ENCODE measurements at places on chromosomes 1 and 21.

DNA sequence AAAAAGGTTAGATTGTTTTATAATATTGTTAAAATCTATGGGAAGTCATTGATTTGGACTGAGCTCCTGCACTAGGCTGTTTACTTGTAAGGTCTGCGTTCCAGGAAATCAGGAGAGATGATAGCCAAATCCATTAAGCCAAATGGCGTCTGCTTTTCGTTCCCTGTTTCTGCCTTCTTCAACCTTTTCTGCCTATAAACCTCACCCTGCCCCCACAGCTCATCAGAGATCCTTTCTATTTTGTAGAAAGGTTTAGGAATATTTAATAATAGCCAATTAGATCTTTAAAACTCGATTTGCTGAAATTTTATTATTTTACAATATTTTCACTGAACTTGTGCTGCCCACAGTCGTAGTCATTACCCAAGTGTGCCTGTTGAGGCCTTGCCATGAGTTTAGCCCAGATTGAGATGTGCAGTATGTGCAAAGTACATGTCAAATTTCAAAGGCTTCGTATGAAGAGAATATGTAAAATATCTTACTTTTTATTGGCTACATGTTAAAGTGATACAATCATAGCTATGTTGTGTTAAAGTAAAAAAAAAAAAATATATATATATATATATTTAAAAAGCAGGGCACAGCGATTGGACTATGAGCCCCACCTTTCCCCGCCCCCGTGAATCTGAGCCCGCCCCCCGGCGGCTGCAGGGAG is 444 bp upstream of the IARS2 start:
- H3K36me3 ChIP-seq = peaks cover 5% of the 10 kb centered on the region
- H3K27me3 ChIP-seq = no peaks in the 10 kb centered on the region
- H3K27ac ChIP-seq = peak overlapping the region; percentile 68
- peak overlapping the region; percentile 97 for H3K4me3 ChIP-seq
- DNase-seq = no peak

DNA sequence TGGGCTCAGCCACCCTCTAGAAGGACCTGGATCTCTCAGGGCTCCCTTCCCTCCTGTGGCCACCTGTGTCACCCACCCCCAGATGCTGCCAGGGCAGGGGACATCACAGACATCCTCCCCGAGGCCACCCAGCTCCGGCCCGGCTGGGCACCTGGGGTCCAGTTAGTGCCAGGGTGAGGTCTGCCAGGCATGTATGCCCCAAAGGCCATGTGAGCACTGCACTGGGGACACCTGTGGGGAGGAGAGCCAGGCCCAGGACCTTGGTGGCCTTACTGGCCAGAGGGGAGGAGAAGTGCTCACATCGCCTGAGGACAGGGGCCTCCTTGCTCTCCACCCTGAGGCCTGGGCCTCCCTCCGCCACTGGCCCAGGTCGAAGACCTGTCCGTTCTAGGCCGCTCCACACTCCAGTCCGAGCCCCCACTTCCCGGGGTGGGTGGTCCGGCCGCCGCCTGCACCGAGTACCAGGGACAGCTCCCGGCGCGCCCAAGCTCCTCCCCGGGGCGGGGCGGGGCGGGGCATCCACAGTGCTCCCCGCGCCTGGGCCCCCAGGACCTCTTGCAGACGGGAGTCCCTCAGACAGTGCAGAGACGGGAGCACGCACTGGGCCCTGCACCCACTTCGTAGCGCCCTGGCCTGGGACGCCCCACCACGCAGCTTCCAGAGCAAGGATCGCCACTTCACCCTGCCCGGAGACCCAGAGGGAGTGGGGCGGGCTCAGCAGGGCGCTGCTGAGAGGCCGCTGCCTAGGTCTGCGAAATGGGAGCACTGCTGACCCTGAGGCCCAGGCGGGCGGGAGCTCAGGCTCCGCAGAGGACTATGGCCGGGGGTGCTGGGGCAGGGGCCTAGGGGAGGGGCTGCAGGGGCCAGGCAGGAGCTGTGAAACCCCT is 34.3 kb upstream of the CCDC27 start:
- no peak for DNase-seq
- H3K27me3 ChIP-seq = peaks cover 39% of the 10 kb centered on the region
- no peak overlapping the region for H3K4me3 ChIP-seq
- H3K36me3 ChIP-seq = no peaks in the 10 kb centered on the region

DNA sequence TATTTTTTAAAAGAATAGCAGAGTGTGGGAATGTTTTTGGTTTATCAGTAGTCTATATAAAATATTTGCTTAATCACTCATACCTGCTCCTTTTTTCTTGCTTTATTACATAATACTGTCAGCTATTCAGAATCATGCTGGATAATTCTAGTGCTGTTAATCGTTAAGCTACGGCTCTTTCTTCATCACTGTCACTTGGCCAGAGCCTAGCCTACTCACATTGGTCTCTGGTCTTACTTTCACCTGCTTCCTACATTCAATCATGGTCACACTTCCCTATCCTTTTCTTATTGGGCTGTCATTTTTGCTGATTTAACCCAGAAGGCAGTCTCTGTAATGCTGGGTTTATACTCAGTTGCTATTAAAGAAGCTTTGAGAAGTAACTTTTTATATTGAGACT is 2.5 kb downstream of the KLHL20 start:
- H3K27me3 ChIP-seq = no peaks in the 10 kb centered on the region
- no peaks in the 10 kb centered on the region for H3K36me3 ChIP-seq
- no peak overlapping the region for H3K4me3 ChIP-seq
- DNase-seq = no peak
- H3K27ac ChIP-seq = no peak overlapping the region
- peaks cover 21% of the 10 kb centered on the region for H3K4me1 ChIP-seq

DNA sequence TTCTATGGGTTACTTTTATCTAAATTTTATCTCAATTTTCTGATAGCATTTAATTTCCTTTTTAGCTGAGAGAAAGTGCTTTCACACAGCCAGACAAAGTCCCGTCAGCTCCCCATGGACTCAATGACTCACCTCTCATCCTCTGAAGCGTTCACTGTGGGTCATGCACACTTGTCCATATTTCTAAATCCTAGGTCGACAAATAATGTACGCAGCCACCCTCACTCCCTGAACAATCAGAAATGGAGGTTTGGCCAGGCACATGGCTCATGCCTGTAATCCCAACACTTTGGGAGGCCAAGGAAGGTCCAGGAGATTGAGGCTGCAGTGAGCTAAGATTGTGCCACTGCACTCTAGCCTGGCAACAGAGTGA is 42.4 kb upstream of the COA6 start:
- H3K4me3 ChIP-seq = no peak overlapping the region
- H3K27me3 ChIP-seq = no peaks in the 10 kb centered on the region
- no peaks in the 10 kb centered on the region for H3K4me1 ChIP-seq

DNA sequence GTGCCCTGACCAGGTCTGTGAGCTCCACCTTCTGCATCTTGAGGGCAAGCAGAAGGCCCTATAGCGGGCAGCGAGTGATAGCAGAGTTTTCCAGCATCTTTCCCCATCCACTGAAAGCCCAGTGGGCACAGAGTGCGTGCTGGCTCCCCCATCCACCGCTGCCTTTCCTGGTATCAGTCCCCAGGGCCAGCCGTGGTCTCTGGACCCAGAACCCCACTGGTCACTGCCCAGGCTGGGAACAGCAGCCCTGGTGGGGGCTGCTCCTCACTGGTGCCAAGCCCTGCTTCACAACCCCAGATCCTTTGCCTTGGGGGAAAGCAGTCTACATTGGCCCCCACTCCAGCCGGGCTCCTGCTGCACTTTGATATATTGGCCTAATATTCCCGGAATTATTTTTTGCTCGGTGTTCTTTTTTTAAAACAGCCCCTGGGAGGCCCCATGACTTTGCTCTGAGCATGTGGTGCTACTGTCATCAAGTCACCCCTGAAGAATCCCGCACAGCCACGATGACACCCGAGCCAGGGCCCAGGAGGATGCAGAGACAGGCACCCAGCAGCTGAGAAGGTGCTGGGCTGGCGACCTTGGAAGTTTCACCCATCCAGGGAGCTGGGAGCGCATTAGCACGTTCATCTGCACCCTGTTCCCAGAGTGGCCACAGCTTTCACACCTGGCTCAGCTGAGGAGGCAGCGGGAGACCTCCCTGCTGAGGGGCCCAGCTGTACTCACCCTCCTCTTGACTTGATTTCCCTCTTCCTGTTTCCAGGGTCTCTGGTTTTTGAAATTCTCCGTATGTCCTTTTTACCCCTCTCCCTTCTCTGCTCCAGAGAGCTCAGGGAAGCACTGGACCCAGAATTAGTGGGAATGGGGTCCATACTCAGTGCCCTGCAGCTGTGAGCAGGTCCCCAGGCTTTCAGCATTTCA is 56.9 kb downstream of the KLHDC7A start:
- no peaks in the 10 kb centered on the region for H3K36me3 ChIP-seq
- no peak overlapping the region for H3K27ac ChIP-seq
- DNase-seq = no peak
- no peak overlapping the region for H3K4me3 ChIP-seq
- peaks cover 2% of the 10 kb centered on the region for H3K27me3 ChIP-seq

GRCh38 chr1:9375912-9376311 is 83.2 kb downstream of the SPSB1 start:
- peak overlapping the region; percentile 70 for H3K27ac ChIP-seq
- H3K36me3 ChIP-seq = no peaks in the 10 kb centered on the region
- H3K27me3 ChIP-seq = no peaks in the 10 kb centered on the region
- no peak overlapping the region for H3K4me3 ChIP-seq
- peak; percentile 41 for DNase-seq

GRCh38 chr1:32250893-32251716 is at the start of gene LCK:
Gene LCK (plus strand): TSS chr1:32251265. CDS start chr1:32274330, 23,065 bp downstream.
- H3K36me3 ChIP-seq = no peaks in the 10 kb centered on the region
- DNase-seq = no peak
- peak within 1 kb of the TSS; percentile 86 for H3K27ac ChIP-seq
- H3K4me1 ChIP-seq = peaks cover 13% of the 10 kb centered on the region
- peak within 1 kb of the TSS; percentile 38 for H3K4me3 ChIP-seq

- DNase-seq = no peak
- H3K4me3 ChIP-seq = no peak overlapping the region
- H3K27me3 ChIP-seq = no peaks in the 10 kb centered on the region
- H3K36me3 ChIP-seq = no peaks in the 10 kb centered on the region
Observed at GRCh38 chr1:53420341-53420740, 38.9 kb upstream of the DMRTB1 start.

GRCh38 chr1:211731456-211732292 is 56.3 kb upstream of the NEK2 start:
- H3K27ac ChIP-seq = no peak overlapping the region
- no peak overlapping the region for H3K4me3 ChIP-seq

- no peak for DNase-seq
- no peaks in the 10 kb centered on the region for H3K36me3 ChIP-seq
- H3K27me3 ChIP-seq = no peaks in the 10 kb centered on the region
- H3K4me3 ChIP-seq = no peak overlapping the region
Observed at GRCh38 chr1:171472183-171472647, 13.1 kb upstream of the PRRC2C start.

GRCh38 chr1:27368869-27369582 is 2.3 kb upstream of the MAP3K6 start:
- DNase-seq = no peak
- H3K36me3 ChIP-seq = peaks cover 8% of the 10 kb centered on the region
- no peaks in the 10 kb centered on the region for H3K27me3 ChIP-seq
- H3K4me3 ChIP-seq = no peak overlapping the region
- peak overlapping the region; percentile 36 for H3K27ac ChIP-seq

DNA sequence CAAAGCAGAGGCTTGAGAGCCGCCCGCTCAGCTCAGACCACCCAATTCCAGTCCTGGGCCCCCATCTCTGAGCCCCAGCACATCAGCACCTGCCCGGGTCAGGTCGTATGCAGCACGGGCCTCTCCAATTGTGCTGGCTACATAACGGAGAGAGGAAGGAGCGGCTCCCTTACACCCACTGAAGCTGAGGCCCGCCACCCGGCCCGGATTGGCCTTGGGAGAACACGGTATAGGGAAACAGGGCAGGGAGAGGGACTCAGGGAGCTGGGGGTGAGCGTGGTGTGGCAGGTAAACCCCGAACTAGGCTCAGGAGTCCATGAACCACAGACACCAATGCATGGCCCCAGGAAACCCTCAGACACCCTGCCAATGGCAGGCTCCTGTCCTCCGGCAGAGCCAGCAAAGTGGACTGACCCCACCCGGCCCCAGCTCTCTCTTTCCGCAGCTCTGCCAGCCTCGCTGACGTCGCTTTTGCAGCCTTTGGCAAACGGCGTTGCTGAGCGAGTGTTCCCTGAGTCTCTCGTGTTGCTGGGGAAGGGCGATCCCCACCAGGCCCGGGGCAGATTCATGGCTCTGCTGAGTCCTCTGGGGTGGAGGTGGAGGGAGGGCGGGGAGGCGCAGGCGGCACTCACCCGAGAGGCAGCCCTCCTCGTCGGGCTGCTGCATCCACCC is 16.5 kb downstream of the MEGF6 start:
- no peak overlapping the region for H3K27ac ChIP-seq
- no peak for DNase-seq
- no peaks in the 10 kb centered on the region for H3K36me3 ChIP-seq
- no peaks in the 10 kb centered on the region for H3K4me1 ChIP-seq
- H3K4me3 ChIP-seq = no peak overlapping the region
- no peaks in the 10 kb centered on the region for H3K27me3 ChIP-seq

GRCh38 chr21:14609274-14609673 is 63.2 kb upstream of the SAMSN1 start:
- no peaks in the 10 kb centered on the region for H3K36me3 ChIP-seq
- no peaks in the 10 kb centered on the region for H3K27me3 ChIP-seq
- no peak overlapping the region for H3K4me3 ChIP-seq
- no peak overlapping the region for H3K27ac ChIP-seq
- H3K4me1 ChIP-seq = no peaks in the 10 kb centered on the region

DNA sequence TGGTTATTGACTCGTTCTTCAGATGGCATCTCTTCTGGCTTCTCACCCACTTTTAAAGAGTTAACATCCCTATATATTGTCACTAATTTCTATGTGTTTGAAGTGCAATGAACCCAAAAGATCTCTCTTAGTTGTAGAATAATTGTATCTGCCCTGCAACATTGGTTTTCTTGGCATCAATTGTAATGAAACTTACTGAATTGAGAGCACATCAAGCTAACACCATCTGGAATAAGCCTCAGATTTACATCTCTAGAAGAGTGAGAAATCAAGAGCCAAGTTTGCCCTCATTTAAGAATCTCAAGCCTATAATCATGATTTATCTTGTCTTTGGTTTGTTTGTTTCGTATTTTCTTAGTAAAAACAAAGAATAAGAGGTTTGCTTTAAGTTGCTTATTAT is 372.6 kb upstream of the LRRC7 start:
- H3K4me3 ChIP-seq = no peak overlapping the region
- H3K27me3 ChIP-seq = no peaks in the 10 kb centered on the region
- DNase-seq = no peak
- no peak overlapping the region for H3K27ac ChIP-seq
- no peaks in the 10 kb centered on the region for H3K36me3 ChIP-seq

- no peaks in the 10 kb centered on the region for H3K36me3 ChIP-seq
- no peaks in the 10 kb centered on the region for H3K4me1 ChIP-seq
- peaks cover 73% of the 10 kb centered on the region for H3K27me3 ChIP-seq
- H3K27ac ChIP-seq = no peak overlapping the region
- H3K4me3 ChIP-seq = no peak overlapping the region
Observed at GRCh38 chr1:2460996-2461751, 14.9 kb upstream of the PLCH2 start.

- no peak overlapping the region for H3K4me3 ChIP-seq
- DNase-seq = no peak
- H3K36me3 ChIP-seq = no peaks in the 10 kb centered on the region
- H3K27me3 ChIP-seq = no peaks in the 10 kb centered on the region
- no peaks in the 10 kb centered on the region for H3K4me1 ChIP-seq
- no peak overlapping the region for H3K27ac ChIP-seq
Observed at GRCh38 chr1:65668368-65668767, 124.3 kb upstream of the PDE4B start.

GRCh38 chr1:226497991-226498639 is 50.4 kb upstream of the STUM start:
- H3K27me3 ChIP-seq = no peaks in the 10 kb centered on the region
- DNase-seq = no peak
- no peak overlapping the region for H3K27ac ChIP-seq
- H3K36me3 ChIP-seq = no peaks in the 10 kb centered on the region
- no peaks in the 10 kb centered on the region for H3K4me1 ChIP-seq
- no peak overlapping the region for H3K4me3 ChIP-seq

All from tibial nerve (tissue), 4 donors.